ENCODE measurements at places on chromosomes 5 and 9.

DNA sequence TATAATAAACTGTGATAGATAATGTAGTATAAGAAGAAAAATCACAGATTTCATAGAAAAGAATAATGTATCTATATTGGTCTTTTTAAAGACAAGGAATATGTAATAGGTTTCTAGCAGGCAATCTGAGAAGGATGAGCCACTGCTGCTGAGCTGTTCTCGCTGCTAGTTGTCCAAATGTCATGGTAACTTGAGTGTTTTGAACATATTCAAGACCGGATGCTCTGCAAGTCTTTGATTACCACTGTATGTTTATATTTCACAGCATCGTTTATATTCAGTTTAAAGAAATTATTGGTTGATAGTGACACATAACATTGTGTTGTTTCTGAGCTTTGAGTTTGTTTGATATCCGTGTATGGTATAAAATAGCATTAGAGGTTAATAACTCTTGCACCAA lies 9.6 kb downstream of the C5orf47 start:
- no peak for DNase-seq

DNA sequence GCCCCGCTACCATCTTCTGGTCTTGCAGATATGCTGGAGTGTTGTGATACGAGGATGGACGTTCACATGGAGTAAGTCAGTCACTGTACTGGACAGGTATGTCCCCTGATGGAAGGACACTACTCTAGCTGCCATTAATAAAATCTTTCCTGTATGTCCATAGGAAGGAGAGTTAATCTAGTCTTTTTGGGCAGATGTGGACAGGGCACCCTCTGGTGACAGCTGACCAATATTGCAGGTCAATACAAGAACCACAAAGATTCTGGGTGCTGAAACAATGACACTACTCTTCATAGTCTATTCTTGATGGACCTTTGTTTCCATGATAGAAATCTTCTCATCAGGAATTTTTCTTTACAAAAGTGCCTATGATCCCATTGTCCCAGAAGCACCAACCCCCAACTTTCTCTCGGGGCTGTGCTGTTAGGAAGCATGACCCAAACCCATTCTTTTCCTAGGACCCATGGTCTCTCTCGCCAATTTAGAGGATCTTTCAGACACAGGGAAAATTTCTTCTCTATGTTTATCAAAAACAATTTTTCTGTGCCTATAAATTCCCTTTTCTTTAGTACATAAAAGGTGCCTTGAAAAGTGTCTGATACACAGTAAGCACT lies 376.9 kb downstream of the DTWD2 start:
- DNase-seq, result peak; percentile 52

DNA sequence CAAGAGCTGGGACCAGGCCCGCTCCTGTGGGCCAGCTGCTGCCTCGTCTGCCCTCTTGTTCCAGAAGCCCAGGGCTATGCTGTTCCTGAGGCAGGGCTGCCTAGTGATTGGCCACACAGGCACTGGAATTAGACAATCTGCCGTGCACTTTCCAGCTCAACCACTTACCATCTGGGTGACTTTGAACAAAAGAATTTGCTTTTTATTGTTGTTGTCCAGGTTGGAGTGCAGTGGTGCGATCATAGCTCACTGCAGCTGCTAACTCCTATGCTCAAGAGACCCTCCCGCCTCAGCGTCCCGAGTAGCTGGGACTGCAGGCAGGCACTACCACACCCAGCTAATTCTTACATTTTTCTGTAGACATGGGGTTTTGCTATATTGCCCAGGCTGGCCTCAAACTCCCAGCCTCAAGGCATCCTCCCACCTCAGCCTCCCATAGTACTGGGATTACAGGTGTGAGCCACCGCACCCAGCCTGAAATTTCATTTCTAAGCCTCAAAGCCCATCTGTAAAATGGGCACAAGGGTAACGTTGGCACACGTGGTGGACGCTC lies 1.2 kb upstream of the NEK6 start:
- DNase-seq, result no peak

DNA sequence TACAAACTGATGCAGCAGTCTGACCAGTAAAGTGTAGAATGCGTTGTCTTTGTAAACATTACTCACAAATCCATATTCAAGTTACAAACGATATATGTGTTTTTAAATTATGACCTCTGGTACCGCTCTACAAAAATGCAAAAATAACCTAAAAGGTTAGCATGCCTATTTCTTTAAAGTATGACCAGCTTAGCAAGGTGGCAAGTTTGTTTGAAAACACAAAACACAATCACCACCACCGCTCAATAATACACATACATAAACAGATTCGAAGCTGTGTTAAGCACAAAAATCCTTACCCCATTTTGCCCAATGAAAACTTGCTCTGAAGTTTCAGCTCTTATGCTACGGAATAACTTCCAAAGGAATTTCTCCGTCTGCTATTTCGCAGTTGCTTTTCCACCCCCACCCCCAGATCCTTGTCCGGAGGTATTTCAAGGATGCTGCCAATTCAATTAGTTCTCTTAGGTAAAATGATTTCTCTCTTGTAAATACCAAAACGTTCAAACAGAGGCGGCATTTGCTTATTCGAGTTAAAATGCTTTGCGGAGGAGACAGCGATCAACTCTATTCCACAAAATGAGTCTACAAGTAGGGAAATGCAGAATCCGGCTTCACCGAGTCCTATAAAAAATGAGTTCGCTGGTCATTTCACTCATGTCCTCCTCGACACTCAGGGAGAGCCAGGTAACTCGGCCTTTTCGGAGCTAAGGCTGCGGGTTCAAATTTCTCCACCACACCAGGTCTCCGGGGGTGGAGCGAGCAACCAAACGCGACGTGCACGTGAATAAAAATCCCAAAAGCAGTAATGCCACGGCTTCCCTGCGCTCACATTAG lies 1.2 kb downstream of the HOMER1 start:
- no peak for DNase-seq

DNA sequence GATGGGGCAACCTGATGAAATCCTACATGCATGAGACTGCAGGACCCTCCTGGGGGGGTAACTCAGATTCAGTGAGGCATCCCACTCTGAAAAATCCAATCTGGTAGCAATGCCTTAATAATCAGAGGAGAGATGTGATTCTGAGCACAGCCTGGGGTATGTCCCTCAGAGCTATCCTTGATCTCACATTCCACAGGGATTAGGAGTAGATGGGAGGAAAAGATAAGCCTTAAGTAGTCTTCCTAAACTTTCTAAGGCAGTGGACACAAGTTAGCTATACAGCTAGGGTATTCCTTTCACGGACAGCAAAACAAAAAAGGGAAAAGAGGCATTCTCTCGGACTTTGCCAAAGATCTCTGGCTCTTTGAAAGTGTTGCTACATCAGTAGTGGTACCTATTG lies 3.9 kb upstream of the SPATA9 start:
- no peak for DNase-seq

DNA sequence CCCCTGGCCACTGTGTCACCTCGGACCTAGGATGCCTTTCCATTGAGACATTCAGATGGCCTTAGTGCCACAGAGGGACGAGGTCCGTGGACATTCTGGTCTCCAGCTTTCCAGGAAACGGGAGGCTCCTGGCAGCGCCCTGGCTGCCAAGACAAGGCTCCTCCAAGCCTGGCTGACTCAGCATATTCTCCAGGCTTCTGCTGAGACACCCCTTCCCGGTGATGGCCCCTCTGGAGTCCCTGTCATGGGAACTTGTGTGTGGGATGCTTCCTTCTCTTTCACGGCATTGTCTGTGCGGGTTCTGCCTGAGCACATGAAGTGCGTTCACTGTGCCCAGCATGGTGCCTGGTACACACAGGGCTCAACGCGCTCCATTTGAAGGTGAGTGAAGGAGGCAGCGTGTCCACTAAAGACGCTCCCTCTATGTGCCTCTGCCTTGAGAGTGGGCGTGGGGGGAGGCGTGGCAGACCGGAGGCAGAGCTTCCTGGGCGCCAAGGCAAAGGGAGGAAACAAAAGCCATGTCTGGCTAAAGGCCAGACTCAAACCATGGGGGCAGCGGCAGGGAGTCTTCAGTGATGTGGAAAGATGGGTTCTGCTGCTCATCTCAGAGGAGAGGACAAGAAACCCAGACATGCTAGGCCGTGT lies 46.4 kb upstream of the PRRC2B start:
- peak; percentile 10 for DNase-seq

DNA sequence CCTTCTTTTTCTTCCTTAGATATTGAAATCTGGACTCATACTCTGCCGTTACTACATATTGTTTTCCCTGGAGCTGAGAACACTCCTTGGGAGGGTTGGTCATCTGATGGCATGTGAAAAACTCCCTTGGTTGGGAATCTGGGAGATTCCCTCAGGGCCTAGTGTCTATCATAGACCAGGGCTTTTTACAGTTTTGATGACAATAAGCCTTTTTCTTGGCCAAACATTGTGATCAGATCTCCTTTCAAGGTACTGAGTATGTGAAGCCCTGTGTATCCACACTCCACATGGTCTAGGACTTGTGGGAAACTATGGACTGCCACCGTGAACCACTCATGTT lies 32.9 kb downstream of the TMEM252 start:
- DNase-seq, result no peak

DNA sequence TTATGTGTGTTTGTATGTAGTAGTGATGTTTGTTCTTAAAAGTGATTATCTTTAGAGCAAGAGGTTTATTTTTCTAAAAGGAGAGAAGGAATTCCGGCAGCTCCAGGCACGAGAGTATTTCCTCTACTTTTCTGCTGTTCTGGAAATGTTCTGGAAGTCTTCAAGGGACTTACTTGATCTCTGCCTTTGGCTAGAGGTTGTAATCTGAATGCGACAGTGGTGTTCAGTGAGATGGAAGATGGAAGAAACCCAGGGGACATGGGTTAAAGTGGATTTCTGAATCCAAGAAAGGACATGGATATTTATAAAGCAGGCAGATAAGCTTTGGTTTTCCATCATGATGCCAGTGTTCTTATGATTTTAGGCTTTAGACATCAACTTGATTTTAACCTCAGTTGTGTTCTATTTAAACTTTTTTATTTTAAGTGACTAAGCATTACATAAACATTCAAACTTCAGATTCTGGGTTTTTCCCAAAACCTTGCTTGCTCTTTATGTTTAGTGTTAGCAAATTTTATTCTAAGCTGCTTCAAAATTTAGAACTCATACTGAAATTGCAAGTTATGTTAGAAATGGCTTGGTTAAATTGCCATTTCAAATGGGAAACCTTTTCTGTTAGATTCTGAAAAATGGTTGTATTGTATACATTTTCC lies 3.6 kb downstream of the GPR21 start:
- DNase-seq, result no peak

- peak; percentile 45 for DNase-seq
Measured at GRCh38 chr5:10521466-10522223, 42.2 kb upstream of the ANKRD33B start.

GRCh38 chr5:122741681-122742080 lies 33.2 kb upstream of the SNX2 start:
- no peak for DNase-seq

DNA sequence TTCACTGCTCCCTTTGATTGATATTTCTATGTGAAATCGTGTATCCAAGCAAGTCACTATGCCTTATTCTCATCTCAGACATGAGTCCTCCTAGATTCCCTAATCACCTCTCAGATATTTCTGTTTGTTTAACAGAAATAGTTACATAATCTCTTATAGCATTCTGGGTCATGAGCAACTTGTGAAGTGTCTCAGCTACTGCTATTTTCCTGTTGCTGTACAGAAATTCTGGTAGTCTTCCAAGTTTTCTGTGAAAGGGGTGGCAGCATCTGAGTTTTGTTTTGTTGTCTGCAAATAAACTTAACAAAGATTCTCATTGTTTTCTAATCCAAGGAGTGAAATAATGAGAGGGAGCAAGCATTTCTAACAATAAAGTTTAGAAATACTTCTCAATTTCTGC lies 256.9 kb upstream of the ST8SIA4 start:
- no peak for DNase-seq

- no peak for DNase-seq
Measured at GRCh38 chr5:79692596-79692995, 3.0 kb downstream of the CMYA5 start.

GRCh38 chr5:77638763-77639671 lies 504 bp upstream of the OTP start:
- peak; percentile 88 for DNase-seq

DNA sequence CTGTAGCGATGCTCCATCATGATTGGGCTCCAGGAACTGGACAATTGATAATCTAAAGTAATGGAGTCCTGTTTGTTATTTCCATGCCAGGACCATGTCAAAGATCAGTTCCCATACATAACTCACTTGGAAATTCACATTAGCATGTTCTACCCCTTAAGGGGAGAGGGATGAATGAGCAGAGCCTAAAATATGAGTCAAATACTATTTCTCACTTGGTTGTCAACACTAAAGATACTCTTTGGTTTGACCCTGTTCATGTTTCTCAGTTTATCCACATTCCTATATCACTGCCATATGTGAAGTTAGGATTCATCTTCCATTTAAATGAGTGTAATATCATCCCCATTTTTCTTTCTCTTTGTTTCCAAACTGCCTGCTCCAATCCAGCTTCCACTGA lies 321.6 kb upstream of the PAPPA start:
- no peak for DNase-seq

GRCh38 chr5:153953411-153953810 lies 85.3 kb downstream of the FAM114A2 start:
- DNase-seq, result no peak

DNA sequence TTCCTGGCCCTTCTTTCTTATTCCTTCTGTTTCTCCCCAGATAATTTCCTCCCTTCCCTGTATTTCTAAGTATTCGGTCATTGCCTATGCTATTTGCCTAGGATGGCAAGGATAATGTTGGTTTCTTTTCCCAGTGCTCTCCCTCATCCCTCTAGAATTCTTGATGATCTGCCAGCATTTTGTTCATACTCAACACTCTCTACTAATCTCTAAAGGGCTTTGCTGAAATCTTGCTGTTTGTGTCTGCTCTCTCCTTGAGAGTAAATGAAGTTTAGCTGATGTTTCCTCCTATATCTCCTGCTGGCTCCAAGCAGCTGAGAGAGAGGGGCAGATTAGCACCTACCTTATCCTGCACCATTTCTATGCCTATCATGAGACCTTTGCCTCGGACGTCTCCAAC lies 38.1 kb downstream of the AGXT2 start:
- DNase-seq, result no peak

DNA sequence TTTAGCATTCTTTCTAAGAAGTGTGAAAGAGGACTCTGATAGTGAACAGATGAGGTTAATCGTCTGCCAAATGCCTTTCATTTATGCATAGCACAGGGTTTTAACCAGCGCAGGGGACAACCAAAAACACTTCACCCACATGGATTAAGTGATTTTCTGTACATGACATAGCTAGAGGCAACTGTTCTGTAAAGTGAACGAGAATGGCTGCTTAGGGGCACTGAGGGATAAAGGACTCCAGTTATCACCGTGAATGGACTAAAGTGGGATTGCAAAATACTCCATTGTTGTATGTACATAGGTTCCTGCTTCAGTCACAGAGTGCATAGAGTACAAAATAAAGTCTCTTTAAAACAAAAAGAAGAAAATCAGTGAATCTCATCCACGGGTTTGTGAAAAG lies 456.8 kb downstream of the DMAC1 start:
- no peak for DNase-seq
